Epithelial cell of prostate (primary cell): ENCODE measurements at places on chromosomes 11 and 22.

- no peak for DNase-seq
These were observed 14.3 kb downstream of the MOV10L1 start for GRCh38 chr22:50104141-50104544.

DNA sequence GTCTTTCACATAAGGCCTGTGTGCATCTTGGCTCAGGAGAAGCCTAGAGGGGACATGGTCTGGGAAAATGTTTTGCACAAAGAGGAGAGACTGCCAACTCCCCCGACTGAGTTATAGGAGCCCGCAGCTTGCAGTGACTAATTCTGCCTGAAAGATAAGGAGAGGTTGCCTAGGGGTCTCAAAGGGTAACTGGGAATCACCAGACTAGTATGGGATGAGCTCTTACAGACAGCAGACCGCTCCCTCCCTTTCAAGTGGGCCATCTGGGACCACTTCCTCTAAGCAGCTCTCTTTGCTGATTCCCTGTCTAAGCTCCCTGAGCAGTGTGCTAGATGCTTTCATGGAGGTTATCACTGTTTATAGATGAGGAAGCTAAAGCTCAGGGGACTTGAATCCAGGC lies 105.1 kb downstream of the TENM4 start:
- DNase-seq = no peak

- DNase-seq = no peak
These were observed 1.1 kb downstream of the FCHSD2 start for GRCh38 chr11:73141031-73141308.

- DNase-seq = no peak
These were observed 24.9 kb downstream of the BMAL1 start for GRCh38 chr11:13302420-13302958.

- DNase-seq = no peak
These were observed 80.4 kb upstream of the KCNQ1OT1 start for GRCh38 chr11:2779981-2780849.

- no peak for DNase-seq
These were observed 40.0 kb upstream of the CREB3L1 start for GRCh38 chr11:46237248-46238077.

DNA sequence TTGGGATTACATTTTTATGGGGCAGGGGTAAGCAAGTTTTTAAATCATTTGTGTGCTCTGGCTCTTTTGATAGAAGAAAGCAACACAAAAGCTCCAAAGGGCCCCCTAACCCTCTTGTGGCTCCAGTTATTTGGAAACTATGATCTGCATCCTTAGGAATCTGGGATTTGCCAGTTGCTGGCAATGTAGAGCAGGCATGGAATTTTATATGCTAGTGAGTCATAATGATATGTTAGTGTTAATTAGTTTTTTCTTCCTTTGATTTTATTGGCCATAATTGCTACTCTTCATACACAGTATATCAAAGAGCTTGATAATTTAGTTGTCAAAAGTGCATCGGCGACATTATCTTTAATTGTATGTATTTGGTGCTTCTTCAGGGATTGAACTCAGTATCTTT lies 10.1 kb downstream of the RAG1 start:
- no peak for DNase-seq

GRCh38 chr22:45413013-45413367 lies 409 bp downstream of the SMC1B start:
- no peak for DNase-seq

GRCh38 chr22:41919357-41920224 lies 4.7 kb upstream of the SHISA8 start:
- DNase-seq = no peak

DNA sequence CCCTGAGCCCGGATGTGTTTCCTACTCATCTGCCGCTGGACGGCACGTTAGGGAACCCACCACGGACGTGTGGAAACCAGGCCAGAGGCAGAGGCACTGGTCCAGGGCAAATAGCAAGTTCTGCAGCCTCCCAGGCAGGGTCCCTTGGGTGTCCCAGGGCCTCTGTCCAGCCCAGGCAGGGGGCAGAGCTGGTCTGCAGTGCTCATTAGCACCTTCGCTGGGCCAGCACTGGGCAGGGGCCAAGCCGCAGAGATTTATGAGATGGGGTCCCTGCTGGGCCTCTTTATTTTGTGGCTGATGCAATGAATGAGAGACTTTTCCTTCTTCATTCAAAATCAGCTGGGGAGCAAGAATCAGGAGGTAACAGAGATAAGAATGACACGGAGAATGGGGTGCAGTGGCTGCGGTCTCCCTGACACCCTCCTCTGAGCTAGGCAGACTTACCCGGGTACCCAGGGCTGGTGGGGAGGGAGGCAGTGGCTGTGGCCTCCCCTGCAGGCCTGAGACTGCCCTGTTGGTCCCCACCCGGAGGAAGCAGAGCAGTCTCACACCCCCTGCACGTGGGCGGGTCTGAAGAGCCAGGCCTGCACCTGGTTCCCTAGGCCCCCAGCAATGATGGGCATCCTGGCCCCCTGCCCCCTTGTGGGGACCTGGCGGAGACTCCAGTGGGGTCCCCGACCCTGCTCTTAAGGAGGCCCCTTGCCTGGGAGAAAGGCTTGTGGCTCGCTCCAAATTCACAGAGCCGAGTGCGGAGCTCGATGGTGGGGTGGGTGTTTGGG lies 14.0 kb upstream of the PARVG start:
- DNase-seq = no peak

DNA sequence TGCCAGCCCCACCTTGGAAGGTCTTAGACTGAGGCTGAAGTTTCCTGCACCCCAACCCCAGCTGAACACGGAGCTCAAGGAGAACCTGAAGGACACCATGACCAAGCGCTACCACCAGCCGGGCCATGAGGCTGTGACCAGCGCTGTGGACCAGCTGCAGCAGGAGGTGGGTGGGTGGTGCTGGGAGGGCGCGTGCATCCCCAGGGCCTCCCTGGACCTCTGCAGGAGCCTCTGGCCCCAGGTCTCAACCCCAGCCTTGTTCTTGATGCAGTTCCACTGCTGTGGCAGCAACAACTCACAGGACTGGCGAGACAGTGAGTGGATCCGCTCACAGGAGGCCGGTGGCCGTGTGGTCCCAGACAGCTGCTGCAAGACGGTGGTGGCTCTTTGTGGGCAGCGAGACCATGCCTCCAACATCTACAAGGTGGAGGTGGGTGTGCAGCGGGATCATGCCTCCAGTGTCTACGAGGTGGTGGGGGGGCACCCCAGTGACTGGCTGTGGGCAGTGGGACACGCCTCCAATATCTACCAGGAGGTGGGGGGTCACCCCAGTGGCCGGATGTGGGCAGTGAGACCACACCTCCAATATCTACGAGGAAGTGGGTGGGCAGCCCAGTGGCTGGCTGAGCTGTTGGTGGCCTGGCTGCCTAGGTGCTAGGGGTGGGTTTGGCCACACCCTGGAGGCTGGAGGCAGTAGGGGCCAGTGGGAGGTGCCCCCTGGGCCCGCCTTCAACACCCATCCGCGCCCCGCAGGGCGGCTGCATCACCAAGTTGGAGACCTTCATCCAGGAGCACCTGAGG lies 4.6 kb downstream of the CD151 start:
- DNase-seq = no peak

DNA sequence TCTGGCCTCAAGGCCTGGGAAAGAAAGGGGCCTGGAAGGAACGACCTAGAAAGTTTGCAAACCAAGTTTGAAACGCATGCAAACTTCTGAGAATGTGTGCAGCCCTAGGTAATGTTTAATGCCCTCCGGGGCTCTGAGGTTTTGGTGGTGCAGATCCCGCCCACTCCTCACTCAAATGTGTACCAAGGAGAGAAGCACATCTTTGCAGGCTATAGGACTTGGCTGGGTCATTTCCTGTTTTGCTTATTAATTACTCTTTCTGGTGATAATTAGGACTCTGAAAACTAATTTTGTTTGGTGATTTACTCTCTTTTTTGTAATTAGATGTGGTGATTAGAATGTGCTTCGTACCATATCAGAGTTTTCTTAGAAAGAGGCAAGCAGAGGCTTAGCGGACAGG lies 625.9 kb upstream of the CADM1 start:
- DNase-seq = no peak

- DNase-seq = no peak
These were observed 157.9 kb upstream of the CARD18 start for GRCh38 chr11:105297463-105297862.

DNA sequence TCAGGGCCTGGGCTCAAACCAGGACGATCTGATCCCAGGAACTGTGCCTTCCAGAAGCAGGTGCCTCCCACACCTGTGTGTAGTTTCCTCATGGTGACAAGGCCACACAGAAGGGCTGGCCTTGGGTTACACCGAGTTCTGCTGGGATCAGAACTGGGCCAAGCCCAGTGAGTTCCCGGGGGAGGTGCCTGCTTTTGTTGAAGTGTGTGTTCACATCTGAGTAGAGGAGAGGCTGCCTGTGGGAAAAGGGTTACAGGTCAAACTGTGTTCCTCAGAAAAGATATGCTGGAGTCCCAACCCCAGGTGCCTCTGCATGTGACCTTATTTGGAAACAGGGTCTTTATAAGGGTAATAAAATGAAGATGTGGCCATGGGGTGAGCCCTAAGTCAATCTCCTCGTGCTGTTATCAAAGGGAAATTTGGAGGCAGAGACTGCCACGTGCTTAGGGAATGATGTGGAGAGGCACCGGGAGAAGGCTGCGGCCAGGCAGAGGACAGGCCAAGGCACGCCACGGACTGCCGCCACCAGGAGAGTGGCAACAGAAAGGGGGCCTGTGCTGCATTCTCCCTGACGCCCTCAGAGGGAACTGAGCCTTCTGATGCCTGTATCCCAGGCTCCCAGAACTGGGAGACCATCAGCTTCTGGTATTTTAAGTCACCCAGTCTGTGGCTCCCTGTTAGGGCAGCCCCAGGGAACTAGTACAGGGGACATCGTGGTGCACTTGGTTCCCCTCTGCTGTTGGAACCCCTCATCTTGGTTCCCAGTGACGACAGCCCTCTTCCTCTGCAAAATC lies 158.8 kb downstream of the CACNA1I start:
- DNase-seq = no peak

DNA sequence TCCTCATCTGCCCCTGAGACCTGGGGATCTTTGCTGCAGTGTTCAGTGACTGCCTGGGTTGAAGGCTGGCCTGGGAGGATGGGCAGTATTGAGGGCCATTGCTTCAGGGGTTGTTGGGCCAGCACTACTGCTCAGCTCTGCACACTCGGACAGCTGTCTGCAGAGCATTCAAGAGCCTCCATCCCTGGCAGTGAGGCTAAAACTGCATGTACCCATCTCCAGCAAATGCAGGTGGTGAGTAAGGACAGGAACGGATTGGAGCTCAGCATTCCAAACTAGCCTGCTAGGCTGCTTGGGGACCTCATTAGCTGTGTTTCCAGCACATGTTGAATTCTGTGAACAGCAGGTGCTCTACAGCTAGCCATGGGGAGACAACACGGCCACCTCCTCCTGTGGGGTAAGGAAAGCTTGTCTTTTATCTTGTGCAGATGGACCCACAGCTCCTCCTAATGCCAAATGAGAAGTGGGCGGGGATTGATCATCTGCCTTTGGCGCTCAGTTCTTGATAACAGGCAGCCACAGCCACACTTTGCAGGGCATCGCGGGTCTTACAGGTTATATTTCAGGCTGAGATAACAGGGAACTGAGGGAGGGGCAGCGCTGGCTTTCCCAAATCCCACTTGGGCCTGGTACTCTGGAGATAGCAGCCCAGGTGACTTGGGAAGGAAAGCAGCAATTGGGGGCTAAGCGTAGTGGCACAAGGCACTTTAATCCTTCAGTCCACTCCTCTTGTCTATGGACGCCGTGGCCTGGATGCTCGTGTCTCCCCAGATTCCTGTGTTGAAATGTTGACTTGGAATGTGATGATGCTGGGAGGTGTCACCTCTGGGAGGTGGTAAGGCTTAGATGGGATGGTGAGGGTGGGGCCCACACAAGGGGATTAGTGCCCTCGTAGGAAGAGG lies 254.5 kb upstream of the B3GAT1 start:
- no peak for DNase-seq

- no peak for DNase-seq
These were observed 400.8 kb downstream of the SOX6 start for GRCh38 chr11:15955595-15955994.

- no peak for DNase-seq
These were observed 34.7 kb downstream of the NECTIN1 start for GRCh38 chr11:119694334-119694733.

GRCh38 chr11:129968591-129969419 lies 33.8 kb downstream of the PRDM10 start:
- no peak for DNase-seq

GRCh38 chr11:102807921-102808320 lies 10.0 kb upstream of the MMP1 start:
- no peak for DNase-seq

DNA sequence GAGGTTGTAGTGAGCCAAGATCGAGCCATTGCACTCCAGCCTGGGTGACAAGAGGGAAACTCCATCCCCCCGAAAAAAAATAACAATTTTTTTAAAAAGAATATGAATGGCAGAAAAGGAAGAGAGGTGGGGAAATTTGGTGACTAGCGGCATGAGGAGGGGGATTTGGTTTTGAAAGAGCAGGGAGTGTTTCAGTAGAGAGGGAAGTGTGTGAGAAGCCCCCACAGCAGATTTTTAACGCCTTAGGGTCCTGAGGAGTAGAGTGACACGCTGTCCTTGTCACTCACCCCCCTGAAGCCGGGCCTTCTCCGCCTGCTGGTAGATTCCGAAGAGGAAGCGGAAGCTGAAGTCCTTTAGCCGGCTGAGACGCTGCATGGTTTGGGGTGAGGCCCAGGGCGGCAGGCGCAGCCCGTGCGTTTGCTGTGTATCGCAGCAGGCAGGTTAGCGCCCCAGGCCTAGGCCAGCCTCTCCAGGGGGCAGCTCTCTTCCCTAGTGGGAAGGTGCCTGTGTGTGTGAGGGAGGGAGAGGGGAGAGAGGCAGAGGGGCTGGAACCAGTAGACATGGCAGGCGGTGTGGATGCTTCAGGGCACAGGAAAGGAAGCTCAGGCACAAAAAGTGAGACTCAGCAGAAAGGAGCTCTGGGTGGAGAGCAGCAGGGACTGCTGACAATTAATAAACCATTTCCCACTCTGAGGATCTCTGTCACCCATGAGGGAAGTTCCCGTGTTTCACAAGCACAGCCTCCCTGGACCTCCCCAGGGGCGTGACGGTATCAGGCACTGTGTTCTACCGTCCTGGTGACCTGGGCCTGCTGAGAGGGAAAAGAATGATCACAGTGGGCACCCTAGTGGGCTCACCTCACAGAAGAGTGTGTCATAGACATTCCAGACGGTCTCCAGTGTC lies 3.9 kb downstream of the ACP2 start:
- no peak for DNase-seq

GRCh38 chr22:36315325-36315724 lies 62.4 kb downstream of the APOL1 start:
- DNase-seq = no peak

DNA sequence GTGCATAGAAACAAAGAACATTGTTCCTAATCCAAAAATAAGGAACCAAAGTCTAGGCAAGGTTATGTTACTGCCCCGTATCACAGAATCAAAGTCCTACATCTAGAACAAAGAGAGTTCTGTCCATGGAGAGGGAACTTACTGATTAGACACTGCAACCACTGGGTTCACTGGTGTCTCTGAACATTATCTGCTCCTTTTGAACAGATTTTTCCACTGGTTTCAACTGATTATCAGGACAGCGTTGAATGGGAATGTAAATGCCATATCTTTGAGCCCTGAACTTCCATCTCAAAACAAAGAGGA lies 20.1 kb upstream of the OR8D2 start:
- no peak for DNase-seq

- no peak for DNase-seq
These were observed 235.4 kb upstream of the NARS2 start for GRCh38 chr11:78809931-78810541.
